ENCODE measurements at places on chromosomes 12 and 14. TPM values are rescaled to one million over a fixed set of nuclear protein-coding genes. Genes with fewer than 3 reads are reported as not detected.

PMEL gene
- 0.25 TPM for total RNA-seq

FERMT2 gene
- total RNA-seq, result 0.59 TPM

DPF3 gene
- total RNA-seq, result 2.7 TPM

CLEC1B gene
- total RNA-seq, result not detected

C12orf50 gene
- total RNA-seq, result 0.09 TPM

SDS gene
- total RNA-seq, result not detected
